Activated CD8-positive, alpha-beta T cell treated with anti-CD3 and anti-CD28 coated beads, Interleukin-2, amount 10 ng/mL, durations not matched to agents 7 days and 5 days (primary cell): ENCODE measurements at places on chromosomes 1 and 21. TPM values are rescaled to one million over a fixed set of nuclear protein-coding genes. Genes with fewer than 3 reads are reported as not detected.

DNA sequence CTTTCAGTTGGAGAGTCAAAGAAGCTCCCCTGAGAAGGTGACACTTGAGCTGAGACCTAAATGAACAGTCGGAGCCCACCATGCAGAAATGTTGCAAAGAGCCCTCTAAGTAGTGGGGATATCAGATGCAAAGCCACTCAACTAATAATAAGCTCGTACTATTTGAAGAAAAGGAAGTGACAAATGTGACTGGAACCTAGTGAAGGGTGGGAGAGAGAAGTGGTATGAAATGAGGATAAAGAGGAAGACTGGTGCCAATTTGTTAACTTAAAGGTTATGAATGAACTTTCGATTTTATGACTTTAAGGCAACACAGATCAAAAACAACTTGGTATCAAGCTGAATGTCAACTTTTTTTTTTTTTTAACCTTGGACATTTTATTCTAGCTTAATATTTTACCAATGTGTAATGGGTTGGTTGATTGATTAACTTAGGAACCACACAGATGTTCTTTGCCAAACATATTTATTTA lies 14.7 kb downstream of the LYPLAL1 start:
- no peak for DNase-seq

- DNase-seq, result peak; percentile 21
Measured at GRCh38 chr21:34890724-34891612, 158.1 kb downstream of the RUNX1 start.

GRCh38 chr21:43868461-43868860 lies 3.4 kb downstream of the AGPAT3 start:
- DNase-seq, result no peak

DNA sequence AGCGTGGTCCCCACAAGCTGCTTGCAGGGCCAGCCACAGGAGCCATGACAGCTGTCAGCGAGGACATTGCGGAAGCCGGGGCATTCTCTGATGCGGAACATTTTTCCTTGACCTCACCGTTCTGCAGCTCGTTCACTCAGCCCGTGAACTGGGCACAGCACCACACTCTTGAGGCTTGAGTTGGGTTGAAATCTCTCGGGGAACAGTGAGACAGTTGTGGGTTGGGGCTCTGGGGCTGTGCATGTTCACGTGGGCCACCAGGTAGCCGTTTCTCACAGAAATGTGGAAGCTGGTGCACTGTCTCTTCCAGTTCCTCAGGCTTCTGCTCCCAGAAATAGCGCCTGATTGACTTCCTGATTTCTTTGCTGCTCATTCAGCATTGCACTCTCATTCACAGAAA lies 69.8 kb downstream of the SPSB1 start:
- no peak for DNase-seq

- DNase-seq, result no peak
Measured at GRCh38 chr1:197899037-197899436, 3.4 kb upstream of the C1orf53 start.

DNA sequence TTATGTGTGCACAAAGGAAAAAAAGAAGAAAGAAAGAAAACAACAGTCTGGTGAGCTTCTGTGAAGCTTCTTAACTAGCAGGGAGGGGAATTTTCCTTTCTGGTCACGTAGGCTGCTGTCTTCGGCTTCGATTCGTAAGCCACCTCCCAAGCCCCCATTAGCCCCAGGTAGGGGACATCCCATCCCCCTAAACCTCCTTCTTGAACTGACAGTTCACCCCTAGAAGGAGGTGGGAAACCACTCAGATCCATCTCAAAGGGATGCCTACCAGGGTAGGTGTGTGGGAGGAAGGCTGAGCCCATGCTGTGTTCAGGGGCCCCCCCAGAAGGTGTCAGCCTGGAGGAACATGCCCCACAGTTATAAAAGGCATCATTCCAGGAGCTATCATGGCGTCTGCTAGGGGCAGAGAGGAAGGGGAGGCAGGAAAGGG lies 25.8 kb downstream of the CD247 start:
- DNase-seq, result peak; percentile 64

DNA sequence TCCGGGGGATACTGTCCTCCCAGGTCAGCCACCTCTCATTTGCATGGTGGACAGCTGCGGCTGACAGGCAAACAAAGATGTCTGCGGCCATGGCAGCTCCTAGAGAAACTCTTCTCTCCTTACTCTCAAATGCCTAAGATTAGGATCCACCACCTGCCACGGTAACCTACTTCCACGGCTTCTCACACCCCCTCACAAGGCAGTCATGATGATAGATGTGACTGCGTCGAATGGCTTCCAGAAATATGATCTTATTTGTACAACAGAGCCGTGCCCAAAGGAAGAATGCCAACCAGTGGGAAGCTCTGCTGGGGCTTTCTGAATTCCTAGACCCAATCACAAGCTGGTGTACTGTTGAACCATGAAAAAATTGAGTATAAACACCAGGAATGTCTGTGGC lies 73.4 kb downstream of the BACE2 start:
- no peak for DNase-seq

DNA sequence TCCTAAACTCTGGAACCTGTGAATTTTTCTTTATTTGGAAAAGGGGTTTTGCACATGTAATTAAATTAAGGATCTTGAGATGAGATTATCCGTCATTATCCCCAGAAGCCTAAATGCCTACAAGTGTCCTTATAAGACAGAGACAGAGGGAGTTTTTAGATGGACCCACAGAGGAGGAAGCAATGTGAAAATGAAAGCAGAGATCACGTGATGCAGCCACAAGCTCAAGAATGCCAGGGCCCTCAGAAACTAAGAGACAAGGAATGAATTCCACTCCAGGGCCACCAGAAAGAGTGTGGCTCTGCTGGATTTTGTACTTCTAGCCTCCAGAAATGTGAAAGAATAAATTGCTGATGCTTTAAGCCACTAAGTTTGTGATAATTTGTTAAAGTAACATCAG lies 183.6 kb upstream of the UBE2U start:
- DNase-seq, result peak; percentile 23

DNA sequence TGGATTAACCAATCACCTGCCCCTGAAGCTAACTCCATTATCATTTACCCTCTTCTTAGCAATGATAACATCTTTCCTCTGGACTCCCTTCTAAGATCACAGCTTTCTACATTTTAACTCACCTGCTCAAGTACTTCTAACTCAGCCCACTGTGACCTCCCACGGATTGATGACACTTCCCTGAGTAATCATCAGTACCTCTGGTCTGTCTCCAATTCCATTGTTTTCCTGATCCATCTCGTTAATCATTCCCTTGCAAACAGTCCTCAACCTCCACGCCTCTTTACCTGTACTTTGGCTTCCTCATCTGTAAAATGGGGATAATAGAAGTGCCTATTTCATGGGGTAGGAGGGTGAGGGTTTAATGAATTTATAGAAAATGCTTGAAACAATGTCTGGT lies 195.3 kb upstream of the APP start:
- no peak for DNase-seq

- no peak for DNase-seq
Measured at GRCh38 chr1:12100071-12100470, 37.0 kb downstream of the TNFRSF8 start.

DNA sequence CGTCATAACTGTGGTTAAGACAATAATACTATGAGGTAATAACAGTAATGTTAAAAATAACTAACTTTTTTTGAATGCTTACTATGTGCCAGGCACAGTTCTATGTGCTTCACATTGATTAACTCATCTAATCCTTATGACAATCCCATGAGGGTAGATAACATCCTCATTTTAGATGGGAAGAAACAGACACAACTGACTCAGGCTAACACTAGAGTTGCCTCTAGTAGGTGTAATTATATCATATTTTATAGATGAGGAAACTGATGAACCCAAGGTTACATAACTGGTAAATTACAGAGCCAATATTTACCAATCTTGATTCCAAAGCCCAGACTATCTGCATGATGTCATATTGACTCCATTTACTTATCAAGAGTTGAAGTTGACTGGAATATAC lies 23.5 kb downstream of the SERPINC1 start:
- DNase-seq, result no peak

DNA sequence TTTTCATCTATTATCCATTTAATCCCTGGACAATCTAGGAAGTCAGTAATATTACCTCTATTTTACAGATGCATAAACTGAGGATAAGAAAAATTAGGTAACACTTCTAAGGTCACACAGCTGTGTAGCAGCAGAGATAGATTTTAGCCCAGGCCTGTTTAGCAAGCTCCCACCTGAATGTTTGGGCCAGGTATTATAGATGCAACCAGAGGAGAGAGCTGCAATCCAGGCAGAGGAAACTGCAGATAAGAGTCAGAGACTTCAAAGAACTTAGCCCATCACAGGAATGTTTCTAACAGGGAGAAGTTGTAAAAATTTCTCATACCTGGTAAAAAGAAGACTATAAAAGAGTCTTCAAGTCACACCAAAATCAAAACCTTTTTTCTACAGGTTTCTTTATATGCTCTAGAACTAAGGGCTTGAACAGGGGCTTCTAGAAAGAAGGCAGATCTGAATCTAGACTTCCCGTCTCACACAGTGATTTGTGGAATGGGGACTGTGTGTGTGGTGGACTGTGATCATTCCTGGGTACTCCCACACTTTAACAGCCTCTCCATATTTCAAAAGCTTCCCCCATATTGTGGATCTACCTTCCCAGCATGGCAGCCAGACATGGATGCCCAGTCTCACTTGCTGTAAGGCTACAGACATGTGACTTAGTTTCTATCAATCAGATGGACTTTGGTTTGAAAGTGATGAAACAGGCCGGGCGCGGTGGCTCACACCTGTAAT lies 128.7 kb downstream of the TLR5 start:
- no peak for DNase-seq

DNA sequence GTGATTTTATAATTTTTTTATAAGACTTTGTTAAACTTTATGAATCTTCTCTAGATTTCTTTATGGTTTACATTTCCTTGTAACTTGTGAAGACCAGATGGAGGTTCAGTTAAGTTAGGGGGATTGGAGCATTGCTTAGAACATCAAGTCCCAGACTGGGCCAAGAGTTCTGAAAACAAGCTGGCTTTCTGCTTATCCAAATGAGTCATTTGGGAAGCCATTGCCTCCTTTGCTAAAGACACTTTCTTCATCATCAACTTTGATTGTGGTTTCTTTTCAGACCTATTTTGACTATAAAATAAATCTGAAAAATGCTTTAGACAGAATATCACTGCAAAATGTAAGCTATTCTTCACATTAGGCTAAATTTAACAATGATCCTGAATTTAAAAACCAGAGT lies 446.8 kb downstream of the USP25 start:
- DNase-seq, result no peak

DNA sequence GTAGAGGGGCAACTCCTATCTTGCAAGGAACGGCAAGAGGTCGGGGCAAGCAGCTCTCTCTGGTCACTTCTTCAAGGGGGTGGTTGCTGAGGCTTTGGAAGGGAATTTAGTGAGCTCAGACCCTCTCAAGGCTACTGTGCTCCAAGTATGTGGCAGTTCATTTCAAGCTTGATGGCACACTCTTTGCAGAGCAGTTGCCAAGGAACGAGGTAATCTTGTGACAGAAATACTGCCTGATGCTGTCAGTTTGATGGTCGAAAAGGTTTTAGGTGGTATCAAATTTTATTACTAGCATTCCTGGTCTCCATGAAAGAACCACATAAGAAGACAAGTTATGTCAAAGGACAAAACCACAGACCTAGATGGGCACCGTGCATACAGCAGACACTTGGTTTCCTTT lies 13.1 kb downstream of the CFAP298 start:
- no peak for DNase-seq

- DNase-seq, result no peak
Measured at GRCh38 chr21:28590026-28590425, 402.7 kb downstream of the LTN1 start.

GRCh38 chr1:26181586-26182382 lies 4.5 kb downstream of the CNKSR1 start:
- DNase-seq, result no peak

GRCh38 chr1:231601824-231602672 lies 24.5 kb upstream of the DISC1 start:
- DNase-seq, result no peak

DNA sequence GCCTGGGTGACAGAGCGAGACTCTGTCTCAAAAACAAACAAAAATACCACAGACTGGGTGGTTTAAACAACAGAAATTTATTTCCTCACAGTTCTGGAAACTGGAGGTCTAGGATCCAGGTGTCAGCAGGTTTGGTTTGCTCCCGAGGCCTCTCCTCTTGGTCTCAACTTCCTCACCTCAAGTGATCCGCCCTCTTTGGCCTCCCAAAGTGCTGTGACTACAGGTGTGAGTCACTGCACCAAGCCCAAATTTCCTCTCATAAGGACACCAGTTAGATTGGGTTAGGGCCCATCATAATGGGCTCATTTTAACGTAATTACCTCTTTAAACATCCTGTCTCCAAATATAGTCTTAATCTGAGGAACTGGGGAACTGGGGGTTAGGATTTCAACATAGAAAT lies 35.5 kb downstream of the MFSD2A start:
- DNase-seq, result no peak

- DNase-seq, result no peak
Measured at GRCh38 chr1:107843989-107844388, 121.0 kb downstream of the VAV3 start.

GRCh38 chr1:46077644-46078043 lies 54.8 kb downstream of the PIK3R3 start:
- no peak for DNase-seq

DNA sequence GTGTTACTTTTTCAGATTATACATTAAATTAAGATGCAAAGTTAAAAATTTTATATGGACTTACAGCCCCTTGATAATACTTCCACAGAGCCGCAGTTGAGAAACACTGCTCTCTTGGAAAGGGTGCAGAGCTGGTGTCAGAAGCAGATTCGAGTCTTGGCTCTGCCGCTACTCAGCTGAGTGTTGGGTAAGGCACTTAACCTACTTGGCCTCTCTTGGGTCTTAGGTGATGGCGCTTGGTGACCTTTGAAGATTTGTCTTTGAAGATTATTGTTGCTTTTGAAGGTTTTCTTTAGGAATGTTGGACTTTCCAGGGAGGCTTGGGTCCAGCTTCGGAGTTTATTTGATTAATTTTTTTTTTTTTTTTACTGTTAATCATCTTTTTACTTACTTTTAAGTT lies 48.5 kb downstream of the CAMTA1 start:
- no peak for DNase-seq

- DNase-seq, result no peak
Measured at GRCh38 chr1:181131255-181131941, 42.9 kb downstream of the IER5 start.

- DNase-seq, result no peak
Measured at GRCh38 chr1:155454096-155454495, 108.5 kb downstream of the ASH1L start.

GRCh38 chr1:115238336-115239147 lies 99.5 kb downstream of the NGF start:
- no peak for DNase-seq

- DNase-seq, result no peak
Measured at GRCh38 chr1:10947691-10948462, 64.6 kb upstream of the TARDBP start.

Gene GJC2
- total RNA-seq, result 4.4 TPM

Gene PRELP
- total RNA-seq, result not detected

Gene TMEM54
- total RNA-seq, result not detected

Gene FAM72C
- 22.1 TPM for total RNA-seq

Gene SPRR5
- total RNA-seq, result not detected

Gene PSMB4
- 303 TPM for total RNA-seq

Gene REN
- not detected for total RNA-seq

Gene FLG2
- total RNA-seq, result not detected

Gene NUP210L
- total RNA-seq, result 0.08 TPM

Gene PCBP3
- 1.3 TPM for total RNA-seq

Gene CAMK1G
- not detected for total RNA-seq

Gene IFFO2
- 8.2 TPM for total RNA-seq

Gene TGFB2
- not detected for total RNA-seq

Gene OR2W3
- not detected for total RNA-seq

Gene HMCN1
- total RNA-seq, result 0.05 TPM

Gene HOOK1
- total RNA-seq, result 6.2 TPM

Gene KIF26B
- total RNA-seq, result 0.03 TPM
